D341Med (cell line): ENCODE measurements at places on chromosomes 4 and X.

DNA sequence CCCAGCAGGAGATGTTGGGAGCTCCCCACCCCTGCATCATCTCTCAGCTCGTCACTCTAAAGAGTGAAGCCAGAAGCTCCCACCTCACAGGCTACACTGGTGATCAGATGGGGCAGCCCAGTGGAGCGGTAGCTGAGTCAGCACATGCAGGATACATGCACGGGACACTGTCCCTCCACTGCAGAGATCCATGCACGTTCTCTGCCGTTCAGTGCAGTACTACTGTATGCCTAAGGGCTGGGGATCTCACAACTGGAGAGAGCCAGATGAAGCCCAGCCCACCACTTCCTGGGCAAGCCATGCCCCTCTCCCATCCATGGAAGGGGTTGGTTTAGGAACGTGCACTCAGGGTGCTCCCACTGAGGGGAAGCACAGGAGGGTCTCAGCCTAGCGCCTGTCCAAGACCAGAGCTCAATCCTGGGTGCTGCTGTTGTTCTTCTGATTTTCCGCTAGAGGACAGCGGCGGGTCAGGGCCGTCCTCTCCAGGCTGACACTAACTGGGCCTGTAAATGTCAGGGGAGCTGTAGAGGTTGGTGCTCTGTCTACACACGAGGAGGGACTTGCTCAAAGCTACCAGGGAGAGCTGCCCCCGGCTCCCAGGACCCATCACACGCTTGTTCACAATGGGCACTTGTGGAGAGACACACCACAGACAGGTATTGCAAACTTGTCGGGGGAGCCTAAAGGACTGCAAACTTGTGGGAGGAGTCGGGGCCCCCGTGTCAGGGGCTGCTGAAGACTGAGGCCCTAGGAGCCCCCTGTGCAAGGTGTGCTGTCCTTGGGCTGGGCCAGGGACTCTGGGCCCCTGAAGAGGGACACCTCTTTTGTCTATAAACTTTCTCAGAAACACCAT, 18.2 kb upstream of the ABLIM2 start:
- DNase-seq, result peak; percentile 83

DNA sequence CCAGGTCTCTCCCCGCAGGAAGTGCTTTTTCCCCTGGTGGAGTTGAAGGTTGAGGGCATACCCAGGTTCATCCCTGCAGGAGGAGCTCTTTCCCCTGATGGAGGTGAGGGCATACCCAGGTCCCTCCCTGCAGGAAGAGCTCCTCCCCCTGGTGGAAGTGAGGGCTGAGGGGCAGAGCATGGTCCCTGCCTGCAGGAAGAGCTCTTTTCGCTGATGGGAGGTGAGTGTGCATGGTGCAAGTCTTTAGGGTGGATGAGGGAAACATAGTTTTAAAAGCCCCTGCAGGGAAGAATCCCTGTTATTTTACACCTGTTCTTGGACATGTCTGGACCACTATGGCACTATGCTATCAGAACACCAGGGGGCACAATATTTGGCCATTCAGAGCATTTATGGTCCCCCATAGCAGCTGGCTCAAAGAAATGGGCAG, 43.7 kb upstream of the PUDP start:
- DNase-seq, result no peak

DNA sequence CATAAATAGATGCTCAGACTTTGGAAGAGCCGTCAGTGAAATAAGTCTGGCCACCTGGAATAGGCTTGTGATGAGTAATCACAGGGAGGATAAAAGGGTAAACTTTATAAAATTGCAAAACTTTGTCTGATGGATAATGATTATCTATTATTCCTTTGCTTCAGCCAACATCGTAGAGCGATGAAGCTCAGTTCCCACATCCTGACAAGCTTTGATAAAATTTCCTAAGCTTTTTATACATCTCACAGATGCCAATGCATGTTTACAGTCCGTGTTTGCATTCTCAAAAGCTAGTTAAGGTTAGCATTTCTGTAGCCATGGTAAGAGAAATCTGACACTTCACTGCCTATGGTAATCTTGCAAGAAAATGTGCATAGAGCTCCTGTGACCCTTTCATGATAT, 15.4 kb upstream of the UGDH start:
- DNase-seq, result no peak

DNA sequence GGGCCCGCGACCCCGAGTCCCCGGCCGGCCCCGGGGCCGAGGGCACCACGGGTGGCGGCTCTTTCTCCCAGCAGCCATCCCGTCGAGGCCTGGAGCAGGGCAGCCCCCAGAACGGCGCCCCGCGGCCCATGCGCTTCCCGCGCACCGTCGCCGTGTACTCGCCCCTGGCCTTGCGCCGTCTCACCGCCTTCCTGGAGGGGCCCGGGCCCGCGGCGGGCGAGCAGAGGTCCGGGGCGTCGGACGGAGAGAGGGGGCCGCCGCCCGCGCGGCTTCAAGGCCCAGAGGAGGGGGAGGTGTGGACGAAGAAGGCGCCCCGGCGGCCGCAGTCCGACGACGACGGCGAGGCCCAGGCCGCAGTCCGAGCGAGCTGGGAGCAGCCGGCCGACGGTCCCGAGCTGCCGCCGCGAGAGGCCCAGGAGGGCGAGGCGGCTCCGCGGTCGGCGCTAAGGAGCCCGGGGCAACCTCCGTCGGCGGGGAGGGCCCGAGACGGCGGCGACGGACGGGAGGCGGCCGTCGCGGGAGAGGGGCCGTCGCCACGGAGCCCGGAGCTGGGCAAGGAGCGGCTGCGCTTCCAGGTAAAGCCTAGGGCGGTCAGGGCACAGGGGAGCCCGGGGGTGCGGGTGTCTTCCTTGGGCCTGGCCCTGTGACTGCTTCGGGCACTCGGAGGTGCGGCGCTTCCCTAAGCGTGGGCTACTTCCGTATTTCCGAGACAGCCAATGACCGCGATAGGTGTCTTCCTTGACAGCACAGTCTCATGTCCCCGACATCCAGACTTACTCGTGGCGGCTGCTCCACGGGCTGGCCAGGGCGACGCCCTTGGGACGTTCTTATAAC, 845 bp downstream of the ZAR1 start:
- DNase-seq, result peak; percentile 30

DNA sequence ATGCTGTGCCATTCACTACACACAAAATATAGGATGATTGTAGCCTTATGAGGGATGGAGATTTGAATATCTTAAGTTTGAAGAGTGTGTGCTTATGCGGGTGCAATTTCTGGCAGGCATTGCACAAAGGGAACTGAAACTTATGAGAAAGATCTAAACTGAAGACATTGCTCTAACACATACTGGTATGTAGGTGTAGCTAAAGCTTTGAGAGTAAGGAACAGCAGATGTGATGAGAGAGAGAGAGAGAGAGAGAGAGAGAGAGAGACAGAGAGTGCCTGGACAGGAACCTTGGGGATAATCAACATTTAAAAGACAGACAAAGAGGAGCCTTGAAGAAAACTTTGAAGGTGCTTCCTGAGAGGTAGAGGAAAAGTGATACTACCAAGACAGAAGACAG, 379.7 kb downstream of the SPRY1 start:
- no peak for DNase-seq

GRCh38 chr4:183617075-183617474, 41.9 kb downstream of the RWDD4 start:
- no peak for DNase-seq

DNA sequence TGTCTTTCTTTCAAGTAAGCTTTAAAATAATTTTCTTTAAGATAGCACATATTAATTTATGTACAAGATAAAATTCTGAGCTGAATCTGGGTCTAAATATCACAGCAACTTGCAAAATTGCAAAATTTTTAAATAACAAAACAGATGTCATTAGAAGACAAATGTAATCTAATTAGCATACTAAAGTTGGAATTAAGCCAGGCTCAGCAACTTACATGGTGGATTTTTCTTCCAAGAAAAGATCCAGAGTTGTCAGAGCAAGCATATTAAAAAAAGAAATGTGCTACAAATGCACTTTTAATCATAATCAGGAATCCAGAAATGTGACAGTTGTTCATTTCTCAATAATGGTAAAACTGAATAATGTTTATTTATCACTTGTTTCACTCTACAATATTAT, 906.9 kb upstream of the INTU start:
- no peak for DNase-seq

GRCh38 chr4:38177641-38178391, 217.6 kb downstream of the PTTG2 start:
- no peak for DNase-seq

DNA sequence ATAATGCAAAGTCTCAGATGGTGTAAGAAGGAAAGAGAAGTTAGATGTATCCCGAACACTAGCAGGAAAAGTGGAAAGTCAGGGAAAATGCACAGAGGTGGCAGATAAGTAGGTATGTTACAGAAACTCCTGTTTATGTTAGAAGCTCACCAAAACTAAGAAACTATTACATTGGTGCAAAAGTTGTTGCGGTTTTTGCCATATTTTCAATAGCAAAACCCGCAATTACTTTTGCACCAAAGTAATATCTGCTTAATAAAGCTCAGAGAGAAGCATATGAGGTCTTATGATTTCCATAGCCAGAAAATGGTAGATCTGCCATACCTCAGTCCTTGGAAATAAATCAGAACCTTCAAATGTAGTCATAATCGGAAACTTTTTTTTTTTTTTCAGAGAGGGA, 1035.6 kb downstream of the PCDH7 start:
- no peak for DNase-seq

DNA sequence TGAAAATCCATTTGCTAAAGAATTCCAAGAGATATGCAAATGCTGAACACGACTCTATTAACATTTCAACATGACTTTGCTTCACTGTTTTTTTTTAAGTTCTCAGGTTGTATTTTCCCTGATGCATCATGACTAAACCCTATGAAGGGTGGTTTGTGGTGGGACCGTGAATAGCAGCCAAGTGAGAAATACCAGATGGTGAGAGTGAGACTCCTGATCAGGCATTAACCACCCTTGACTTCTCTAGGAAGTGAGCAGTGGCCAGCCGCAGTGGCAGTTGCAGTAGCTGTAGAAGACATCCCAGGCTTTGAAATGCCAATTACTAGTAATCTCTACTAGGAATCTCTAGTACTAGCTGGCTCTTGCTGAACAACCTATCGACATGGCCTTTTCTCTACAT, 383.4 kb downstream of the FAM133A start:
- no peak for DNase-seq

DNA sequence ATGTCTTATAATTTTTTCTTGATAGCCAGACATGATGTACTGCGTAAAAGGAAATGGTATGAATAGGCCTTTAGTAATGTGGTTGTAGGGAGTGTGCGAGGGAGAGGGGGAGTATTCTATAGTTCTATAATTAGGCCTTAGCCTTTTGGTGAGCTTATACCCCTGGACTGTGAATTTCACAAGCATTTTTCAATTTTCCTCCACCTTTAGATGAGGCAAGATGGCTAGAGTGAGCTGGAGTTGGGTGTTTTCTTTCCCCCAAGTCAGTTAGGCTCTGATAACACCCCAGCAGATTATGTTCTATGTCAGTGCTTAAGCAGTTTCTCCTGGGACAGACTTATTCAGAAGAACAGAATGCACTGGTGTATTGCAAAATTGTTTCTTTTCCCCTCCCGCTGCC, 210.2 kb upstream of the NPY2R start:
- DNase-seq, result no peak

GRCh38 chr4:6283282-6283681, 13.6 kb downstream of the WFS1 start:
- DNase-seq, result no peak

DNA sequence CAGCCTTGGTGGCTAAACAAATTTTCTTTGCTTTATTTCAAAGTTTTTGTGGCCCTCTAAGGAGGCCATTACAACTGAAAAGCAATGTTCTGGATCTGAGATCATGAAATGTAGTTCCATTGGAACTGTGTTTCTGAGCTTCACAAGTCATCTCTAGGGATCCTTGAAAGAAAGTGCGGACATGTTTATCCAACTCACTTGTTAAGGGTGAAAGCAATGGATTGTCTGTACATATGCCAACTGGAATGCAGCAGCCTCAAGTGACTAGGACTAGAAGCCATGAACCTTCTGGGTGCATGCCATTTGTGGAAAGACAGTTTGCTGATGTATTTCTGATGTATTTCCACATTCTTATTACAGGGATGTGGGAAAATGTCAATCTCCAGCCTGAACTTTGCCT, 36.7 kb upstream of the KLHL13 start:
- no peak for DNase-seq

DNA sequence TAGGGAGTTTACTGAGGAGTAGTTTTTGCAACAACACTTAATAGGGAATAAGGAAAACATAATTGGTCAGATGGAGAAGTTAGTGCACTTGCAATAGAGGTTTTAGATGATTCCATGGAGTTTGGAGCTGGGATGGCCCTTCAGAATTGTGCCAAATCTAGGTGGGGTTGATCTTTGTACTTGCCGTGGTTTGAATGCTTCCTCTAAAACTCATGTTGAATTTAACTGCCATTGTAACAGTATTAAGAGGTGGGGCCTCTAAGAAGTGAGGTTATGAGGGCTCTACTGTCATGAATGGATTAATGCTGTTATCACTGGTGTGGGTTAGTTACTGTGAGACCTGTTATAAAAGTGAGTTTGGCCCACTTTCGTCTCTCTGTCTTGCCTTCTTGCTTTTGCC, 94.4 kb upstream of the BOD1L1 start:
- no peak for DNase-seq

GRCh38 chrX:48938721-48939425, 18.5 kb downstream of the OTUD5 start:
- DNase-seq, result no peak

GRCh38 chr4:38306482-38307071, 346.4 kb downstream of the PTTG2 start:
- DNase-seq, result no peak

GRCh38 chr4:128452415-128452814, 164.8 kb upstream of the PGRMC2 start:
- DNase-seq, result no peak

DNA sequence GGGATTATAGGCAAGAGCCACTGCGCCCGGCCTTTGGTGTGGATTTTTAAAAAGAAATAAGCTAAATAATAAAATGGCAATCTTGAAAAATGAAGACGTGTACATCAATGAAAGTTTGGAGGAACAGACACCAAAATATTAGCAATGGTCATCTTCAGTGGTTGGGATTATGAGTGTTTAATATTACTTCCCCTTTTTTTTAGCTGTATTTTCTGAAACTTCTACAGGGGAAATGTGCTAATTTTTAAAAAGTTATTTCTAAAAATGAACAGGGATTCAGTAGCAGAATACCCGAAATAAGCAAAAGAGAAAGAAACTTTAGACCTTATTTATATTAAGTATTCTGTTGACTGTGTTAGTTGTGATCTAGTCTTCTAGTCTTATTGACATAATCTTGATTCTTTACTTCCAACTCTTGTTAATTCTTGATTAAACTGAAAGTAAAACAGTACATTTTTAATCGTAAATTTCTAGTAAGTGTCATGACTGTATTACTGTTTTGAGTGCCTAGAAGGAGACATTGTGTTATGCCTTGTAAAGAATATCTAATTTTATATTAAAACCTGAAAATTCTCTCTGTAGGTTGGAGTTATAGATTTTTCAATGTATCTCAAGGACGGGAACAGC, 51.3 kb downstream of the RUFY3 start:
- no peak for DNase-seq

GRCh38 chr4:86547140-86547539, 47.0 kb upstream of the PTPN13 start:
- DNase-seq, result no peak

- no peak for DNase-seq
Observed at GRCh38 chrX:2242326-2242725, 258.4 kb downstream of the DHRSX start.

GRCh38 chrX:69102612-69103194, 62.5 kb downstream of the PJA1 start:
- no peak for DNase-seq
